ENCODE measurements at places on chromosomes 12 and 14. TPM values are rescaled to one million over a fixed set of nuclear protein-coding genes. Genes with fewer than 3 reads are reported as not detected.

DNA sequence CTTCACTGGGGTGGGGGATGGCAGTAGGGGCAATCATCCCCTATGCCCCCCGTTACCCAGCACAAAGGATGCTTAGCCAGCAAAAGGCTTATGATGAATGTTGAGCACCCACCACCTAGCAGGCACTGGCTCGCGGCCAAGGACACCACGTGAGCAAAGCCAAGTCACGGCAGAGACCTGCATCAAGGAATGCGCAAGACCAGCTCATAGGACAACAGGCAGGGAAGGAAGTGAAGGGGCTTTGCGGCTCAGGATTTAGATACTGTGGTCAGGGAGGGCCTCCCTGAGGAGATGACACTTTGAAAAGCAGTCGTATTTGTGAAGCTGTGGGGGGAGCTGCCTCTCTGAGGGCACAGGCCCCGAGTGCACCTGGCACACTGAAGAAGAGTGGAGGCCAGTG, 32.8 kb downstream of the SH2B3 start:
- no peak for DNase-seq

DNA sequence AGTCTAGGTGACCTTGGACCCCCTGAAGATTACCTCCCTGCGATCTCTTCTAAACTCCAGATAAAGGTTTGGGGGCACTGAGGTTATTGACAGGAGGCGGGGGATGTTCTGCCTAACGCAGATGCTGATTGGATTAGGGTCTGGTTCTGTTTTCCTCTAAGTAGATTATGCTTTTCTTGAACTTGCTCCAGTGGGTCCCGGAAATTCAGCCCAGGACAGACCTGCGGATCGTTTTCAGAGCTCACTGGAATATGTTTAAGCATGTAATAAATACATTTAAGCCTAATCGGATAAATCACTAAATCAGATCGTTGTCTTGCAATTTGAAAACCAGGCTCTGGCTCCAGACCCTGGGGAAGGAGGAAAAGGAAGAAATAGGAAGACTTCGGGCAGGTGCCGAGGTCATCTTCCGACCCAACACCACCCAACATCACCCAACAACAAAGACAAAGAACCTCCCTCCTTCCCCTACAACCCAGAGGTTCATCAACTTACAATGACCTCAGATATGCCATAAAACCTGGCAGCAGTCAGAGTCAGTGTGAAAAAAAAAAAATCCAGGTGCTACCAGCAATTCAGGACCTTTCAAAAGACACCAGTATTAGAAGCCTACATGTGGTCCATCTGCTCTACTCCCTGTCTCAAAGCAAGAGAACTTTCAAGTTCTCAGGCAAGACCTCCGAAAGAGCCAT, 148.4 kb downstream of the KSR2 start:
- no peak for DNase-seq

DNA sequence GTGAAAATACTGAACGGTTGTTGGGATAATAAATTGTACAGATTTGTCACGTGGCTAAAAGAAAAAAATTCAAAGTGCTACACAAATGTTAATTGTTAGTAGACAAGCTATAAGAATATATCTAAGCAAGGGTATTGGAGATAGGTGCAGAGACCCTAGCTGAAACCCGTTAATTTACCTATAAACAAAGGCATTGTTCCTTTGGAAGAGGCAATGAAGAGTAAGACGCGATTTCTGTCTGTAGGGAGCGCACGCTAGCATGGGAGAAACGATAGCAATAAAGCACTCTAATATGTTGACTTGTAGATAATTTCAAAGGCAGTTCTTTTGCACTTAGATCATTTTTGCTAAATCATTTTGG, 565 bp downstream of the CCDC77 start:
- DNase-seq, result no peak

- DNase-seq, result no peak
Measured at GRCh38 chr12:107129315-107129930, 36.1 kb upstream of the CRY1 start.

DNA sequence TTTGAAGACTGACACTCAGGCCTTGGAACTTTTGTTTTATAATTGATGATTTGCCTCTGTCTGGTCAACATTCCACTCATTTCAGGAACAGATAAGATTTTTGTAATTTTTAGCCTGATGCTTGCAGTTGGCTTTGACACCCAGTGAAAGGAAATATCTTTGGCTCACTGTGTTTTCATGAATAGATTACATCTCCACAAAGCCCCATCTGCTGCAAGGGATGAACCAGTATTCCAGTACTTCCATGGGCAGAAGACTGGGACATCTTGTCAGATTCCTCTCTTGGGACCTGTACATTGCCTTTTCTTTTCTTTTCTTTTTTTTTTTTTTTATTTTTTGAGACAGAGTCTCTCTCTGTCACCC, 28.4 kb downstream of the GSG1 start:
- DNase-seq, result no peak

DNA sequence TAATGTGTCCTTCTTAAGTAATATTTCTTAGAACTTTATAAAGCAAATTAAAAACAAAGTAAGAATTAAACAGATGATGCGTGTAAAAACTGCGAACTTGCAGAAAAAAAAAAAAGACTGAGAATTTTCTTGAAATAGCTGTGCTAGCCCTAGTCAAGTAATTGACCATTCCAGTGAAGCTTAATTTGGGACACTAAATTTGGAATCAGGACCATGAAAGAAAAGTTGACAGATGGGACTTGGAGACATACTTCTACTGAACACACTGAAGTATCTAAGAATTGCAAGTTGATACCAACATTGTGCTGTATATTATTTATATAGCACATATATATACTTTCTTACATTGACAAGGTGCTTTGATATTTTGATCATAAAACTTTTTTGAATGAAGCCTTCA, 386.6 kb downstream of the KCNH5 start:
- DNase-seq, result no peak

GRCh38 chr12:59646636-59647035, 50.8 kb downstream of the SLC16A7 start:
- no peak for DNase-seq

DNA sequence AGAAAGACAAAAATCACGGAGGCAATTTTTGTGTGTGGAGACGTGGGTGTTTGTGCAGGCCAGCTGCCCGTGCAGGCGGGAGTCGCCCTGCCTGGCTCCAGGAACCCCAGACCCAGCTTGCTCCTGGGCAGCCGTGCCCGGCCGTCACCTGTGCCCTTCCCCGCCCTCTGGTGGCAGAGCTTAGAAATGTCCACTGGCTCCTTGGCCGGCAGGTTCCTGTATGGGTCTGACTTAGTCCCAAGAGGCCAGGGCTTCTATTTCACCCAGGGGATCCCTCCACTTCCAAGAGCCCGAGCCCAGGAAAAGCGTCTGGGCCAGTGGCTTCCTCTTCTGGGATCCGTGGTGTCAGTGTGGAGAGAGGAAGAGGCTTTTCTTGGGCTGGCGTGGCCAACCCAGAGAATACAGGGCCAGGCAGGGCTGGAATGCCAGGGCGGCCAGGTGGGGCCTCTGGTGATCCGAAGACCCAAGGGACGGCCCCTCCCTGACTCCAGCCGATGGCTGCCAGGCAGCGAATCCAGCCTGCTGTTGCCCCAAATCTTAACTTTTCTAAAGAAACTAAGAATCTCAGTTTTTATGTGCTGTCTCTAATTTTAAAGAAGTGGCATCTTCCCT, 120.9 kb downstream of the TMEM132C start:
- no peak for DNase-seq

GRCh38 chr12:25311506-25311905, 60.8 kb upstream of the KRAS start:
- no peak for DNase-seq

Gene TAPBPL
- 7.1 TPM for total RNA-seq

Gene RFX4
- not detected for total RNA-seq

GRCh38 chr14:94079891-94080620, 946 bp downstream of the DDX24 start:
- peak; percentile 11 for DNase-seq

GRCh38 chr12:45988264-45988663, 2.1 kb downstream of the SCAF11 start:
- no peak for DNase-seq

Gene FAIM2
- total RNA-seq, result 1.1 TPM

DNA sequence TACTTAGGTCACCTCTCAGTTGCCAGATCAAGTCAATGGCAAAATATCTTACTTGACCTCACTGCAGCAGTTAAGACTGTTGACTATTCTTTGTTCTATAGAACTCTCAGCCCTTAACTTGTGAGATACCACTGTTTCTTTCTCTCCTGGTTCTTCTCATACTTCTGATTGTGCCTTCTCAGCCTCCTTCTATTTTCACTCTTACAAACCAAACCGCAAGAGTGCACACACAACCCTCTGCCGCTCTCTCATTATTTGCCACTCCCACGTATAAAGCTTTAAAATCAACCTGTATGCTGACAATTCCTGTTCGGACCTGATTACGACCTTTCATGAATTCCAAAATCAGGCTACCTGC, 4.5 kb downstream of the E2F7 start:
- no peak for DNase-seq

GRCh38 chr14:35297706-35298105, 5.5 kb downstream of the PSMA6 start:
- DNase-seq, result no peak

DNA sequence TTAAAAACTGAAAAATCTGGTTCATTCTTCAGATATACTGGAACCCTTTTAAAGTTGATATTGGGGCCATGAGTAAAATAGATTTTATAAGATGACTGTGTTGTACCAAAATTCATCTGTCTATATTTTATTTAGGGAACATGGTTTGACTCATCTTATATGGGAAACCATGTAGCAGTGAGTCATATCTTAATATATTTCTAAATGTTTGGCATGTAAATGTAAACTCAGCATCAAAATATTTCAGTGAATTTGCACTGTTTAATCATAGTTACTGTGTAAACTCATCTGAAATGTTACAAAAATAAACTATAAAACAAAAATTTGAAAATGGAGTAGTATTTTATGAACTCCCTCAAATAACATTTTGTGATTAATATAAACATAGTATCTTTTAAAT, 14.2 kb downstream of the PTGER2 start:
- DNase-seq, result no peak

GRCh38 chr14:96690713-96691383, 106.3 kb upstream of the VRK1 start:
- no peak for DNase-seq

DNA sequence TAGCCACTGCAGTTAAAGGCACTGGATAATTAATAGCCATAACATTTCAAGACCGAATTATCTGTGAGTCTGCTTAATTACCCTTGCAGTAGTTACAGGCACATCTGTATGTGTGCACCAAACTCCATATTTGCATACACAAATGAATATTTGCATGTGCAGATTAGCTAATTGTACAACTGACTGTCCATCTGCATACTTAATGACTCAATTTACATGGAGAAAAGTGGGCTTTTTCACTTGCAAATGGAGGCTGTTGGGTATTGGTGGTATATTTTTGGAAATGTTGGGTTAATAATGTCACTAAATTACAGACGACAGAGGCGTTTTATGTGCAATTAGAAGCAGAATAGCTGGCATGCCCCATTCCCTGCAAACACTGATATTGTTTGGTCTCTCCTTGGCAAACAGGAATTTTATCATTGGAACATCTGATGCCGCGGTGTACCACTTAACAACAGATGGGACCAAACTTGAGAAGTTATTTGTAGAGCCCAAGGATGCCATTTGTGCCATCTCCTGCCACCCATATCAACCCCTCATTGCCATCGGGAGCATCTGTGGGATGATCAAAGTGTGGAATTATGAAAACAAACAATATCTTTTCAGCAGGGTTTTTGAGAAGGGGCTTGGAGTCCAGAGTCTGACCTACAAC, 39.6 kb downstream of the CFAP251 start:
- DNase-seq, result no peak

DNA sequence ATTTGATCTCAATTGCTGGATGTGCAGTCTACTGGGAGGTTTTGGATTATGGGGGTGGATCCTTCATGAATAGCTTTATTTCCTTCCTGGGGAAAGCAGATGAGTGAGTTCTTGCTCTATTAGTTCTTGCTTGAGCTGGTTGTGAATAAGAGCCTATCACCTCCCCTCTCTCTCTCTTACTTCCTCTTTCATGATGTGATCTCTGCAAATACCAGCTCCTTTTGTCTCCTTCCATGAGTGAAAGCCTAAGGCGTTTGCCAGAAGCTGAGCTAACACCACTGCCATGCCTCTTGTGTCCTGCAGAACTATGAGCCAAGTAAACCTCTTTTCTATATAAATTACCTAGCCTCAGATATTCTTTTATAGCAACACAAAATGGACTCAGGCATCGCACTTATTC, 302.7 kb downstream of the CCER1 start:
- DNase-seq, result no peak

GRCh38 chr14:53127832-53128231, 25.3 kb downstream of the DDHD1 start:
- no peak for DNase-seq

Gene STK38L
- total RNA-seq, result 13.0 TPM

GRCh38 chr14:55731881-55732498, 152.0 kb downstream of the KTN1 start:
- no peak for DNase-seq

GRCh38 chr12:23880988-23881387, 68.5 kb downstream of the SOX5 start:
- no peak for DNase-seq

DNA sequence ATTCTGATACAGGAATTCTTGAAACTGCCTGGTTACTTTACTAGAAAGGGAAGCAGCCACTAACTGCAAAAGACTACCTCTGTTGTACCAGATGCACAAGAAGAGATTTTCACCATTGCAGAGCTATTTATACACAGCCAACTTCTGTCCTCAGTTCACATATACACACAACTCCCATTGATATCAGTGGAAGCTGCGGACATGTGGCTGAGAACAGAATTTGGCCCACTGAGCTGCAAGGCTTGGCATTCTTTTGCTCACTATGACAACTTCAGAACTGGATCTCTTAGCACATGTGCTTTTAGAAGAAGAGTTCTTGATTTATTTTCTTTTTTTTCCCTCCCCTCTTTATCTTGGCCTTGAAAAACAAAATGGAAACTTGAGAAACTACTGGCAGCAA, 28.3 kb downstream of the PTPRO start:
- no peak for DNase-seq

Measured in gastrocnemius medialis (tissue), 4 donors.